Fibroblast of lung (primary cell): ENCODE measurements at places on chromosomes 2 and 18. TPM values are rescaled to one million over a fixed set of nuclear protein-coding genes. Genes with fewer than 3 reads are reported as not detected.

CFAP65 gene
- not detected in 2 replicates for polyA plus RNA-seq

MAP3K19 gene
- polyA plus RNA-seq, result not detected in 2 replicates

FTCDNL1 gene
- polyA plus RNA-seq, result 0.64 and 1.0 TPM in 2 replicates

SMIM21 gene
- polyA plus RNA-seq, result not detected in 2 replicates

IL36RN gene
- not detected in 2 replicates for polyA plus RNA-seq

CHRNG gene
- not detected in 2 replicates for polyA plus RNA-seq

LYPD6 gene
- polyA plus RNA-seq, result 1.8 and 3.7 TPM in 2 replicates

CCDC74A gene
- 5.4 and 6.5 TPM in 2 replicates for polyA plus RNA-seq
